Astrocyte of the spinal cord (primary cell): ENCODE measurements at places on chromosomes 1 and 21.

DNA sequence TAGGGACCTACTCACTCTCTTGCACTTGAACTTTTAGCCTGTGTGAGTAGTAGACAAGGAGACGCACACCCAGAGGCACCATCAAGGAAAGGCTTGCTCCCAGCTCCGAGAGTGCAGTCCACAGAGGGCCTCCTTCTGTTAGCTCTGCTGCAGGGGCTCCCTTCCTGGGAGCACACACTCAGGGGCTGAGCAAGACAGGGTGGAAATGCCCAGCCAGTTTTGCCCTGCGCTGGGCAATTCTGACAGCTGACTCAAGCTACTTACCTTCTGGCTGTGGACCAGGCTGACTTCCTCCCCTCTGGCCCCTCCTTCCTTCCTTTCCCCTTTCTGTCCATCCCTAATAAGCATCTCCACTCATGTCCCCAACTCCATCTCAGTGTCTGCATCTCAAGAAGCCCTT lies 449.1 kb downstream of the PTPRU start:
- no peak for DNase-seq

DNA sequence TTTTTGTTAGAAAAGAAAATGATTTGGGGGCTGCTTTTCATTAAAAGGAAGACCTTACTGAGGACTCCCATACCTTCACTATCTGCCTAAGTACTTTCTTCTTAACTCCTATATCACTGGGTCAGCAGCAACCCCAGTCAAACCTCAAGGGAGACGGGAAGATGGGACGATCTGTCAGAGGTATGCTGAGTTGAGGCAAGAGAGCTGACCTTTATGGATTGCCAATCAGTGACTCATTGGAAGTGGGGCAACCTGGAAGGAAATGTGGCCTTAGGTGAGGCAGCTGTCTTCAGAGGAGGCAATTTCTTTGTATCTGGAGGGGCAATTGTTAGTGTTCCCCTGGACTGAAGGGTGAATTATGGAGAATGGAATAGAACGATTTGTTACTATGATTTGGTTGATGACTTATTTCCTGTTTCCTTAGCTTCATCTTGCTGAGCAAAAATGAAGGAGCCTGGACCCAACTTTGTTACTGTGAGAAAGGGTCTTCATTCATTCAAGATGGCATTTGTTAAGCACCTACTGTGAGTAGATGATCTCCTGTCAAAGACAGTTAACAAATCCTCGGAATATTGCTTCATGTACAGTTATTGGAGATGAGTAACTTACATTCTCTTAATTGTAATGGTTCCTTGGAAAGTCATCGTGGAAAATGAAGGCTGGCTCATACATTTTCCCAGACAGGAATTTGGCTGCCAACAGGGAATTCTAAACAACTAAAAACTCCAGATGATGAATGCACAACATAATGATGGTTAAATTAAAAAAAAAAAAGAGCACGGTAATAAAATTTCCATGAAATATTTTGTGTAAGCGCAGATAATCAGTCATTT lies 134.7 kb upstream of the KCNJ15 start:
- DNase-seq: no peak

GRCh38 chr1:205963352-205964155 lies 20.3 kb upstream of the SLC26A9 start:
- peak; percentile 75 for DNase-seq

DNA sequence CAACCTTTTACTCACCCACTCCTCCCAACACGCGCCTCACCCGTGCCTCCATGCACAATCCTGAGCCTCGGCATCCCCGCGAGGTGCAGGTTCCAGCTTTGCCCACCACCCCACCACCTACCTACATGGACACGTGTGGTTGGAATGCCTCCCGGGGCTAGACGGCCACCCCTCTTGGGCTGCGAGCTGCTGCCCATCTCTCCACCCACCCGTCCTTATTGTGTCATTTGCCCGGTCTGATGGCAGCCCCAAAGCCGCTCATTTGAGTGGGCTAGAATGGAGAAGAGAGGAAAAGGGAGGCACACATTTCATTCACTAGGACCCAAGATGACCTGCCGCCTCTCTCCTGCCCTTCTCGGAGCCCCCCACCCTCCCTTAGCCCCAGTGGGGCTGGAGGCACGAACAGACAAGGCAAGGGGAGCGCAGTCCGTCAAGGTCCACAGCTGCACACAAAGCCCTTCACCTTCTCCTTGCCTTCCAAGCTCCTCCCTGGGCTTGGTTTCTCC lies 785 bp downstream of the ZNF697 start:
- DNase-seq: peak; percentile 15

DNA sequence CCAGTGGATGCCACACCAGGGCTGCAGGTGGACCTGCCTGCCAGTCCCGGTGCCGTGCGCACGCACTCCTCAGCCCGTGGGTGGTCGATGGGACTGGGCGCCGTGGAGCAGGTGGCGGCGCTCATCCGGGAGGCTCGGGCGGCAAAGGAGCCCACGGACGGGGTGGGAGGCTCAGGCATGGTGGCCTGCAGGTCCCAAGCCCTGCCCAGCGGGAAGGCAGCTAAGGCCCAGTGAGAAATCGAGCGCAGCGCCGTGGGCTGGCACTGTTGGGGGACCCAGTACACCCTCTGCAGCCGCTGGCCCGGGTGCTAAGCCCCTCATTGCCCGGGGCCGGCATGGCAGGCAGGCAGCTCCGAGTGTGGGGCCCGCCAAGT lies 1171.8 kb upstream of the B3GALT2 start:
- DNase-seq: no peak

DNA sequence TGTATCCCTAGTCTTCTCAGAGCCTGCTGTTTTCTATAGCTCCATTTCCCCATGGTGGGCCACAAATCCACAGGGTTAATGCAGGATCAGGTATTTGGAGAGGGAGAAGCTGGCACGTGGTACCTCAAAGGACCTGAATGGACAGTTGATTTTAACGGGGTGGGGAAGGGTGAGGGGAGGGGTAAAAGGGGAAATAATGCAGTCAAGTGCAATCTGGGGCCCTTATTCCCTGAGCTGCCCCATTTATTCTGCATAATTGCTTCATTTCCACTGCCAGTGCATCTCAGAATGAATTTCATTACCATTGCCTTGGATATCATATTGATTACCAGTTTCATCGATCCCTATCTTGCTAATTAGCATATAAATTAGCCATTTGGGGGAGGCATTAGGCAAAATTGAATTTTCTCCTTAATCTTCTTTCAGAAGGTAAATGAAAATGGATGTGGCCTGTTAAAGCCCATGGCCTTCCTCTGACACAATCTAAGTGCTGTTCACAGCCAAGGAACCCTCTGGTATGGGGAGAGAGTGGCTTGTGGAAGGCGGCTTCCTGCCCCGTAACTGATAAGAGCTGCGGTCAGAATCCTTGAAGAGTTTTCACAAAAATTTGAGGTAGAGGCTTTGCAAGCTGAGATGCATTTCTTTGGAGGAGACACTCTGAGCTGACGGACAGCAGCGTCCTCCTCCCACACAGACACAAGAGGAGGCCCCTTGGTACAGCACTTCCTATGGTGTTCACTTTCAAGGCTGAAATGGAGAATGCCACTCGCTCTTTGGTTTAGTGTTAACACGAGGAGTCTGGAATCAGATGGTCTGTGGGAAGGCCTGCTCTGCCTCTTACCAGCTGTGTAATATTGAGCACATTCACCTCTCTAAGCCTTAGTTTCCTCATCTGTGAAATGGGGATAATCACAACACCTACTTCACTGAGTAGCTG lies 34.4 kb downstream of the PHC2 start:
- DNase-seq: no peak

DNA sequence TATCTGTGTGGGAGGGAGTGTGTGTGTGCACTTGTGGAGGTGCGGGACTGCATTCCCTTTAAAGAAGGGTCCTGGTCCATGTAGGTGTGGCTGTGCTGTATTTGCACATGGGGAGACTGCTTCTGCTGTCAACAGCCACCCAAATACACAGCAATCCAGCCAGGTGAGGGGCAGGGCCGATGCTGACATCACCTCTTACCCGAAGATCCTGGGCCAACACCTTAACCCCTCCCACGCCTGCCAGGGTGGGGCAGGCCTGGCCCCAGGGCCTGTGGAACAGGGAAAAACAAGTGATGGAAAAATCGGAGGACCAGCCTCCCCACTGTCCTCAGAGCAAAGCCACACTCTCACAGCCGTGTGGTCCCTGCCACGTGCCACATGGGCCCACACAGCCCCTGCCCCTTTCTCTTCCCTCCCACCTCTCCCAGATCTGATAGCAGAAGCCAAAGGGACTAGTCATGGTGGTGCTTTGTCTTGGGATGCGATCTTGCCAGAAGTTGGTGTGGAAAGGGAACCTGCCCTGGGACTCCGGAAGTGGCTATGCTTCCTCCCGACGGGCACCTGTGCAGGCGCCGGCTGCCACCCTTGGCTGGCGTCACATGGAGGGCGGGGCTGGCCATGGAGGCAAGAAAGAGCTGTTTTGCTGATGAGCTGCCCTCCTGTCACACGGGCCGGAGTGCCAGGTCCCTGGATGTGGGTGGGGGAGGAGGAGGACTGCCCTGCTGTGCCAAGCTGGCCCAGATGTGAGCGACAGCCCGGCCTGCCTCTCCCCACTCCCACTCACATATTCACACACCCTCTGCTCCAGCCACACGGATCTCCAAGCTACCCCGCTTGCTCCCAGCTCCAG lies 7.8 kb upstream of the CASZ1 start:
- no peak for DNase-seq

GRCh38 chr1:232620356-232620969 lies 9.5 kb downstream of the SIPA1L2 start:
- peak; percentile 83 for DNase-seq

GRCh38 chr1:220544901-220545303 lies 17.0 kb downstream of the MARK1 start:
- DNase-seq: no peak

DNA sequence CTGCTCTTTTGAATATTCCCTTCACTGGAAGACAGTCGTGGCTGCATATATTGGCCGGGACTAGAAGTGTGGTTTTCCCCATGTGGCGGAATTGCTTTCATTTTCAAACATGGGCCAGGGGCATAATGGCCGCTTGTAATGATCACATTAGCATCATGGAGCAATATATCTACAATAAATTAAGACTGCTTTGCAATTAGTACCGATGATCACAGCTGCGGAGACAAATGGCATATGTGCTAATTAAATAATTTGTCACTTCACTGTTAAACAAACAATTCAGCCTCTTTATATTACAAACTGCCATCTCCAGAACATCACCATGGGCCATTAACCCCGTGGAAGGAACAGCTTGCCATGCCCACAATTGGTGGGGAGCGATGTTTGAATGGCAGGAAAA lies 68.2 kb upstream of the OLIG2 start:
- DNase-seq: no peak

GRCh38 chr1:11478571-11479374 lies at the start of gene DISP3:
TSS of gene DISP3 (plus strand) at chr1:11479155. CDS start at chr1:11500993, 21,838 bp downstream.
- peak; percentile 42 for DNase-seq

- DNase-seq: no peak
Measured at GRCh38 chr1:22688466-22688865, 22.2 kb upstream of the EPHB2 start.

DNA sequence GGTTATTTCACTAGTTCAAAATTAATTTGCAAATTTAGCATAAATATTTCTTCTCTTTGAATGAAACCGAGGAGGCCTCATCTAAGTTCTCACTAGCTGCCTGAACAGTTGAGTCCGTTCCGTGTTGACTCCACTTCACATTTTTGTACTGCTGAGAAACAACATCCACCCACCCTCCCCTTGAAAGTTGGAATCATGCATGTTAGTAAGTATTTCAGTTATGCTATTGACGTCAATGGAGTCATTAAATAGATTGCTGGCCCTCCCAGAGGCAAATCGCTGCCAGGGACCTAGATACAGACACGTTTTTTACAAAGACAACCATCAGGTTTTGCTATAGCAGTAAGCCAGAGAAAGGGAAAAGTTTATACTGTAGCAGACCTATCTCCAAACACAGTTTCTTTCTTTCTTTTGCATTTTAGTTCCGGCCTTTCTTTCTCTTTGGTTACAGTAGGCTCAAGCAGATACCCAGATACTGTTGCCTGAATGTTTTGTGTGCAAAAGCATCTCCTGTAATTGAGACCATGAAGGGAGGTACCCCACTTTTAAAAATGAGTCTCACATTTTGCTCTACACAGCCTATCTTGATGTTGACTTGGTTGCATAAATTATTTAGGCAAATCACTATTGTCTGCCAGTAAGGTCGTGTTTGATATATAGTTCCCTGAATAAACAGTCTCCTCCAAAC lies 262.6 kb upstream of the SGIP1 start:
- peak; percentile 98 for DNase-seq

DNA sequence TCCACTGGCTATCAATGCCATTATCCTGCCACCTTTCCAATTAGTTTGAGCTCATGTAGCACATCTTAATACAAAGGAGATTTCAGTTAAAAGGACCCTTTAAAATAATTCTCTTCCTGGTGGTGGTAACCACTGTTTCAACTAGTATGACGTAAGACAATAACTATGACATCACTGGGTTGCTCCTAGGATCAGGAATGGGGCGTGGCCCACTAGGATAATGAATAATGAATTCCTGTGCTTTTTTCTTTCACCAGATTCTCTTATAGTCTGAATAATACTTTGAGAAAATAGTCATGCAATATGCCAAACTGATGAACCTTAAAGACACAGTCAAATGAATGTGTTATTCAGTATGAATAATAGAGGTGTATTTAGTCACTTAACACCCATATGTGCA lies 10.6 kb upstream of the KIFAP3 start:
- DNase-seq: no peak

DNA sequence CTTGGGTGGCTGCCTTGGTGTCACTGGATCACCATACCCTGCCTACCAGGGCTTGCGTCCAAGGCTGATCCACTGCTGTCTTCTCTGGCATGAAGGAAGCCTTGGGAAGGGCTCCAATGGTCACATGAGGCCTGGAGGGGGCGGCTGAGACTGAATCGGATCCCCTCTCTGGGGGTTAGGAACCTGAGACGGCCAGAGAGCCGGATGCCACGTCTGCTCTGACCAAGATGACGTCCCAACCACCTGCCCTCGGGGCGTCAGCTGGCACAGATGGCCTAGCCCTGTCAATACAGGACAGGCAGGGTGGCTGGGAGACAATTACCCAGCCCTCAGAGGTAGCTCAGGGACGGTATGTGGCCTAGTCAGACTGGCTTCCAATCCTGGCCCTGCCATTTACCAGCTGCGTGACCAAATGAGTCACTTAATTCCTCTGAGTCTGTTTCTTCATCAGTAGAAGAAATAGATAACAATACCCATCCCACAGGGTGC lies 5.4 kb downstream of the TRIM62 start:
- DNase-seq: no peak

DNA sequence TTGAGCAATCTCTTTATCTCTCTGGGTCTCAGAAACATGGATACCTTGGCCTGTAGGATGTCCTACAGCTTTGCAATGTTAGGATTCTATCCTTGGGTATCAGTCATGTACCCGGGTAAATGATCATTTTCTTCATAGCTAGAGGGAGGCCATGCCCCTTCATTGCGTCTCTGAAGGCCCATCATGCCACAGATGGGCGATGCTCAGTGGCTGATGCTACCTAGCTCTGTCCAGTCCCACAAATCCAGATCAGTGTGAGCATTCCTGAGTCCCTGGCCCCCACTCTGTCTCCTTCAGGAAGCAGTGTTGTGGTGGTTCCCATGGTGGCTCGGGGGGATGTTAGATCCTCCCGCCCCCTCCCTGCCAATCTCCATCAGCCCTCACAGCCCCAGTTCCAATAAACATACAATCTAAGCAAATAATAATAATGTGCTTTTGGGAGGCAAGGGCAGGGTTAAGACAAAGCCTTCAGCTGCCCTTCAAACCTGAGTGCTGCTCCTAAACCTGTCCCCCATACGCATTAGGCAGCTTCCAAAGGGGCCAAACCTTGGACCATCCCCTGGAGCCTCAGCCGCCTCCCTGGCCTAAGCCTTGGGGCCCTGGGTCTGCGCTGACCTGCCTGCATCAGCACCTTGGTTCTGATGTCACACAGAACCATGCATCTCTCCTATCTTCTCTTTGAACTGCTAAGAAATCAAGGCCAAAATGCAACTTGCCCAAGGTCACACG lies 681 bp upstream of the GPR61 start:
- DNase-seq: no peak

- DNase-seq: peak; percentile 90
Measured at GRCh38 chr1:33007190-33008050, 29.3 kb downstream of the AK2 start.
